Amygdala (tissue), 56 donors: ENCODE measurements at places on chromosomes 1 and 21.

- no peak for DNase-seq
These were observed 18.9 kb upstream of the TUT4 start for GRCh38 chr1:52571783-52572182.

- DNase-seq: no peak
These were observed 689 bp upstream of the GPR137B start for GRCh38 chr1:236141447-236142252.

- no peak for DNase-seq
These were observed 1.8 kb downstream of the ARPC5 start for GRCh38 chr1:183633676-183634343.

DNA sequence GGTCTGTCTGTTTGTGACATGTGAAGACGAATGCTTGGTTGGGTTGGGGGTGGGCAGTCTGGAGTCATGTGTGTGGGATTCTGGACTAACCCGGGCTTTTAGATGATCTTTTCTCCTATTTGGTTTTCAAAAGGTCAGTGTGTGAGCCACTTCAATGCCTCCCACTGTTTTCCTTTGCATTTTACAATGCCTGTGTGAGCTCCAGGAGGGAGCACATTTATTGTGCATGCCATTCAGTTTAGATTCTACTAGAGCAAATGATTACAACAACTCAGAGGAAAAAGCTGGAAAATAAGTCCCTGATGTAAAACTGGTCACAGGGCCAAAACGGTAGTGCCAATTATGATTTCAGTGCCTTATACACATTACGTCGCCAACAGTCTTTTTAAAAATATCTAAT, 90.9 kb downstream of the LYPLAL1 start:
- DNase-seq: no peak

DNA sequence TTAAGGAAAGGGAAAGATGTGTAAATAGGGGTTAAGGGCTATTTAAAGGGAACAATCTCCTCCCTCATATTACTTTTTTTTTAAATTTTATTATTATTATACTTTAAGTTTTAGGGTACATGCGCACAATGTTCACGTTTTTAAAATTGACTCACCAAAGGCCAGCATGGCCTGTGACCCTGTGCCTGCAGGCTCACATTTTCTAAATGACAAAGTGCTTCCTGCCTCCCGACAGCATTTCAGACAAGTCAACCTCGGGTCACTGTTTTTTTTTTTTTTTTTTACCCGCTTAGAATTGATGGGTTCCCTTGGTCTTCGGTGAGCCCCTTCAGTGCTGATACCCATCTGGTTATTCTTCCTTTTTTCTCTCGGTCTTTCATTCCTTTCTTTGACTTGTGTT, 70.4 kb upstream of the SCAF4 start:
- no peak for DNase-seq

GRCh38 chr1:211492511-211493132, 660 bp upstream of the RD3 start:
- no peak for DNase-seq

DNA sequence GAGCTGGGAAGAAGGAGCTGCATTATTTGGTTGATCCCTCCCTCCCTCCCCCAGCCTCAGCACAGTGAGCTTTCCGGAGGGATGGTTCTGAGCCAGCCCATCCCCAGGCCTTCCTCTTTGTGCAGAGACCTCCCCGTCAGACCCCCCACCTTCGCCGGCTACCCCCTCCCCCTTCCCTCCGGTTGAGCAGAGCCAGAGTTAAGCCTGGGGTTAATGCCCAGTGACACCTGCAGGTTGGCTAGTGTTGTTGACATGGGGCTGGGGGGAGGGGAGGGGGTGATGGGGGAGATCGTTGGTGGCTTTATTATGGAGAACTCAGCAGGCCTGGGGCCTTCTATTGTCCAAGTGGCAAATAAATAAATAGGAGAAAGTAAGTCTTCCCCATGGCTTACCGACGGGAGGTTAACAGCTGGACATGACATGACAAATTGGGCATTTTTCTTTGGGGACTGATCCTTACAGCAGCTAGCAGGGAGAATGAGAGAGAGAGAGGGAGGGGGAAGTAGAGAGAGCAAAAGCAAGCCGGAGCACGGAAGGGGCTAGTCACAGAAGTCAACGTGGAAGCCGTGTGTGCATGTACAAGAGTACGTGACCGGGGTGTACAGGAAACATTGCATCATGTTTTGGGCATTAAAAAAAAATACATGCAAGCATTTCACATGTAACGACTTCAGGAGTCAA, 131.1 kb downstream of the TMEM53 start:
- no peak for DNase-seq

DNA sequence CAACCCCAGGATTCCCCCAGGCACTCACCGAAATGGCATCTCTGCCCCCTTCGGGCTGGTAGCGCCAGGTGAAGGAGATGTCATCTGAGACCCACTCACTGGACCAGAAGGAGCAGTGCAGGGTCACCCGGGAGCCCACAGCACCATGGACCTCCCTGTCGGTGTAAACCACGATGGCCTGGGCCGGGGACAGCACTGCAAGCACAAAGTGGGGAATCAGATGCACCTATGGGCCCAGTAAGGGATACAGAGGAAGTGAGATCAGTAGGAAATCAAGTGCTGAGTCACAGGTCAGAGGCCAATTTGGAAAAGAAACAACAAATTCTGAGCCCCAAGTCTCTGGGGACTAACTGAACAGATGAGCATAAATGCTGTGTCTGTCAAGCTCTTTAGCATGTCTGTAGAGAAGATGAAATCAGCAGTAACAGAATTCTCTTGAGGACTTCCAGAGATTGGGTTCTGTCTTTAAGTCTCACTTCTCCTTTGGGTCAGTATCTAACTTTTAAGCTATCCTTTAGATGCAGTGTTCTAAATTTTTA, 2.5 kb downstream of the MPZ start:
- DNase-seq: no peak

- DNase-seq: no peak
These were observed 69.0 kb upstream of the NEK7 start for GRCh38 chr1:198087831-198088230.
